ENCODE measurements at places on chromosomes 7 and 10.

- no peak overlapping the region for H3K27ac ChIP-seq
- peaks cover 21% of the 10 kb centered on the region for H3K36me3 ChIP-seq
- no peak for DNase-seq
- H3K4me1 ChIP-seq, result no peaks in the 10 kb centered on the region
- H3K4me3 ChIP-seq, result no peak overlapping the region
Measured at GRCh38 chr7:139643951-139644585, 120.6 kb downstream of the CLEC2L start.

- H3K4me3 ChIP-seq, result no peak overlapping the region
- H3K4me1 ChIP-seq, result no peaks in the 10 kb centered on the region
Measured at GRCh38 chr10:60203993-60204618, 185.6 kb downstream of the ANK3 start.

- peaks cover 64% of the 10 kb centered on the region for H3K36me3 ChIP-seq
- no peaks in the 10 kb centered on the region for H3K27me3 ChIP-seq
- H3K4me1 ChIP-seq, result no peaks in the 10 kb centered on the region
- no peak for DNase-seq
Measured at GRCh38 chr7:256461-256940, 33.5 kb upstream of the FOXL3 start.

DNA sequence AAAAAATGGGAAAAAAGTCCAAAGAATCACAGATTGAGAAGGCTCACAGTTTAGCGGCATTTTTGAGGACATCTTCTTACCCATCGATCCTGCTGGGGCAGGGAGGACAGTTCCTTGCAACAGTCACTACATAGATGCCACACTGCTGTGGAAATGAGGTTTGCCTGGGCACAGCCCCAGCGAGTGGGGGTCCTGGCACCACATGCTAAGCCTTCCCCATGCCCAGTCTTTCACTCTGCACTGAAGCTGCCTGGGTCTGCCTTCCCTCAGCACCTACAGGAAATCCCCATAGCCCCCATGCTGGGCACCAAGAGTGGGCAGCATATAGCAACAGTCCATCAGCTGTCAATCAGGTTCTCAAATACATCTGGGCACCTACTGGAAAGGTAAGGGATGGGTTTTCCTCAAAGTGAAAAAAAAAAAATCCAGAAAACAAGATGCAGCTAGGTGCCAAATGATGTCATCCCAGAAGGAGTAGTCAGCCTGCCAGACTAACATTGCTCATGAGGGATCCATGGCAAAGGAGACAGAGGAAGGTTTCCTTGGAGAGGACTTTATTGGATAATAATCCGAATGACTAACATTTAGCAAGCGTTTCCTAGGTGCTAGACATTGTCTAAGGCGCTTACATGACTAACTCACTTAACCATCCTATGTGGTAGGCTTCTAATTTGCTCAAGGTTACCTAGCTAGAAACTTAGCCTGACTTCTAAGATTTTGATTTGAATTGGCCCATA is 125.7 kb upstream of the CXCL12 start:
- no peaks in the 10 kb centered on the region for H3K36me3 ChIP-seq
- H3K27ac ChIP-seq, result no peak overlapping the region
- no peaks in the 10 kb centered on the region for H3K4me1 ChIP-seq
- H3K4me3 ChIP-seq, result no peak overlapping the region
- DNase-seq, result no peak

Data from lung (tissue), 17 donors.